ENCODE measurements at places on chromosomes 7 and 10.

DNA sequence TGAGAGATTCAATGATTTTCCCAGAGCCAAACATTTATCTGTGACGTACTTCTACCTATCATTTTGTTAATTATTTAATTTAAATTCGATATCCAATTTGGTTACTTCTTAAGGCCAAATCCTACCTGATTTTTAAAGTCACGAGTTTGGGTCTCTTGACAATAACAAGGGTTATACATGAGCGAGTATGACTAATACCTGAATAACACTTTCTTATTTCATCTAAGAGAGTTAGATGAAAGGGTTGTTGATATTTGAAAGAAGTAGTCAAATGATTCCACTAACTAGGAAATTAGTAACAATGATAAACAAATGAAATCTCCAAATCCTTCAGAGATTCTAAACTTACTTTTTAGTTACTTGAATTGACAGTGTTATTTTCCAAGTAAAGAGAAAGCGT is 1086.9 kb downstream of the XPNPEP1 start:
- DNase-seq: no peak

DNA sequence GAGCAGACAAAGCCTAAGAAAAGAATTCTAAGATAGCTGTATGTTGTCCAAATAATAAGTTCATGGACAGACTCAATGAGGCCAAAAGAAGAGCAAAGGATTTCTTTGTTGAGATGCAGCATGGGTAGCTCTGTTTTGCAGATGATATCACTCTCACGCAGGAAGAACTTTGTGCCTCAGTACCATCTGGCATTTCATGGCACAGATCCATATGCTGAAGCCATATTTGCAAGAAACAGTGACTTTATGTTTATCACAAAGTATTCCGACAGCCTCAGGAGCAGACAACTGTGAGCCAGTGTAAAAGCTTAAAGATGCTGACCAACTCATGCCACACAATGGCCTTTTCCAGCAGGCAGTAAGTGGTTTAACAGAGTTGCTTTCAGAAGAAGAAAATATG is 45.5 kb upstream of the RNF148 start:
- DNase-seq: no peak

DNA sequence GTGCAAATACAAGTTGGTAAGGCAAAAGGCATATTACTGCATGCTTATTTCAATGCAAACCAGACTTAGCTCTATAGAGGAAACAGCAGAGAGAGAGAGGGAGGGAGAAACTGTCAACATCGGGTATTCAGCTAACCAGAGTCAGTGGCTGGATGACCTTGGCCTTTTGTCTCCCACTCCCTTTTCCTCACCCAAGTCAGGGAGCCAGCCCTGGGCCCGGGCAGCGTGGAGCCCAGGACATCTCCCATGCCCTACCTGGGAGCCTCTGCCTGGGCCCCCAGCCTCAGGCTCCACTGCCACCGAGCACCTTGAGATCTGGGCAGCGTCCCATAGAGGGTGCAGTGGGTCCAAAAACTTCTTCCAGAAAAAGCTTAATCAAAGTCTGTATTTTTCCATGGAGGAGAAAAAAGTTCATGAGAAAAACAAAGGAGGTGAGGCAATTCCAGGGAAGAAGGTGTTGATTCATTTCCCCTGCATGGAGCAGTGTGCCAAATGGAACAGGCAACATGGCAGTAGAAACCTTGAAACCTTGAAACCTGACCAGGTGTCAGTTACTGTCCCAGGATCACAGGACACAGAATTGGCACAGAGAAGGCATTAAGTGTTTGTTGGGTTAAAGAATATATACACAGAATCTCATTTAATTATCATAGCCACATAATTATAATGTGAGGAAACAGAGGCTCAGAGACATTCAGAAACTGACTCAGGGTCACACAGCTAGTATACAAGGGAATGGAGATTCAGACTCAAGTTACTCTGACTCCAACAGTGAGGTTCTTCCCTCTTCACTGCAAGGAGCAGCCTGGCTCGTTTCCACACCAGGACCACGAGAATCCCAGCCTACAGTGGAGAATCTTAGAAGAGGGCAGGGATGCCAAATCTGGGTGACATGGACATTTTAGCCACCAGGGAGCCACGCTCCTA is 5.8 kb upstream of the NCOA4 start:
- DNase-seq: no peak

- no peak for DNase-seq
These were observed 50.8 kb downstream of the IFIT5 start for GRCh38 chr10:89465196-89465595.

DNA sequence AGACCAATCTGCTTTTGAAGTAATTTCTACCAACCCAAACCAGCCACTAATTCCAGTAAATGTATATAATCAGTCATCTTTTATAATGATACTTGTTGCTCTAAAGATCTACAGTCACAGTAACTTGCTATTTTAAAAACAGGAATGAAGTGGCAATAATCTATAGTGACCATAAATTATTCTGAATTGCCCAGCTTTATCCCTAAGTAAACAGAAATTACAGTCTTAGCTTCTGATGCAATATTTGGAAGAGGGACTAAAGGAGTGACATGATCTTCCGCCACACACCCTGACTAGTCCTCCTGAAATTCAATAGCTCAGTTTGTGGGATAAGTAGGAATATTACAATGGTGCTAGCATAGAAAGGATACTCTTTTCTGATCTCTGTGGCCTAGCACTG is 96.1 kb downstream of the ATE1 start:
- no peak for DNase-seq

All from chondrocyte (in vitro differentiated cells).